ENCODE measurements at places on chromosomes 5 and 9. TPM values are rescaled to one million over a fixed set of nuclear protein-coding genes. Genes with fewer than 3 reads are reported as not detected.

GRCh38 chr9:68513981-68514380 lies 26.7 kb downstream of the TMEM252 start:
- DNase-seq = no peak

DNA sequence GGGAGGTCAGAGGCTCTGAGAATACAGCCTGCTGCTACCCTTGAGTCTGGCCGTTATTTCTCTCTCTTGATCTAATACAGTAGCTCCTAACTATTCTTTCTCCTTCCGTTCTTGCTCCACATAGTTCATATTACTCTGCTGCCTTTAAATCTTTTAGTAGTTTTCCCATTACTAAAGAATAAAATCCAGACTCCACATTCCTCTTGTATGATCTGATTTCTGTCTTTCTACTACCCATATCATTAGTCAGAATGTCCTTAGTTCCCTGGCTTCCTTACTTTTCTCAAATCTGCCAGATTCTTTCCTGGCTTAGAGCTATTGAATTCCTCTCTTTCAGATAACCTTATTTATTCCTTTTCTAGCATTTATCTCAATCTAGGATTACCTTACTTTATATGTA lies 40.0 kb downstream of the MARCHF6 start:
- DNase-seq = no peak

The PCDHA5 gene
- not detected for total RNA-seq

The LOX gene
- total RNA-seq = 37.7 TPM

The SEMA5A gene
- total RNA-seq = 10.5 TPM

GRCh38 chr9:79583952-79584654 lies 12.3 kb downstream of the TLE4 start:
- no peak for DNase-seq
